ENCODE measurements at places on chromosomes 11 and 22.

GRCh38 chr11:9399466-9399865, 15.0 kb downstream of the IPO7 start:
- no peak for DNase-seq

- DNase-seq: no peak
Observed at GRCh38 chr11:76233196-76233921, 27.1 kb upstream of the WNT11 start.

DNA sequence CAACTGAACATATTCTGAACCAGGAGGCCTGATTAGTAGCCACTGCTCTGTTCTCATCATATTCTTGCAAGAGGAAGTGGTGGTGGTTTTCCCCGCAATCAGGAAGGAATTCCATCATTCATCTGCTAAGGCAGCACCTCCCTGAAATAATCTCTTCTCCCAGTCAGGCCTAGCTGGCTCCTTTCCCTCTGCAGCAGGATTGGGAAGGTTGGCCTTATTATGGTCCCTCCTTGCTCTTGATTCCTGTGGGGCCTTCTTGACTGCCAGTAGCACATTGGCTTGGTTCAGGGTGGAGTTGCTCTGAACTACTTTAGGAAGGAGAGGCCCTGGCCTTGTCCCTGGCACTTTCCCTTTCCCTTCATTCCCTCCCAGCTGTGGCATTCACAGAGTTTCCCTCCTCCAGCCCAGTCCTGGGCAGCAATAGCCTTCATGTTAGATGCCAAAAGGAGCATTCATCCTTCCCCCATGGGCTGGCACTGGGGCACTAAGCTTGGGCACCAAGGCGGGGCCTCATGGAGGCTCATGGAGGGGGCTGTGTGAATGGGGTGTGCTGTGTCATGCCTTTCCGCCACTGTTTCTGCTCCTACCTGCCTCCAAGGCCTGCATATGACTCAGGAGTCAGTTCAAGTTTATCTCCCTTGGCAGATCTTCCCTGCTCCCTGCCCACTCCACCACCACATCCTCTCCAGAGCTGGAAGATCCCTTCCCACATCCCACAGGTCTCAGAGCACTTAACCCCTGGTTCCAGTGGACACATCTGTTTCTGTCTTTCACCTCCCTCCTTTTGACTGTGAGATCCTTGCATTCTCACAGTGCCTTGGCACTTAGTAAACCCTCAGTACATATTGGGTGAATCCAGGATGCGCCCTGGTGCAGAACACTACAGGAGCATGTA, 27.6 kb upstream of the CD44 start:
- no peak for DNase-seq

DNA sequence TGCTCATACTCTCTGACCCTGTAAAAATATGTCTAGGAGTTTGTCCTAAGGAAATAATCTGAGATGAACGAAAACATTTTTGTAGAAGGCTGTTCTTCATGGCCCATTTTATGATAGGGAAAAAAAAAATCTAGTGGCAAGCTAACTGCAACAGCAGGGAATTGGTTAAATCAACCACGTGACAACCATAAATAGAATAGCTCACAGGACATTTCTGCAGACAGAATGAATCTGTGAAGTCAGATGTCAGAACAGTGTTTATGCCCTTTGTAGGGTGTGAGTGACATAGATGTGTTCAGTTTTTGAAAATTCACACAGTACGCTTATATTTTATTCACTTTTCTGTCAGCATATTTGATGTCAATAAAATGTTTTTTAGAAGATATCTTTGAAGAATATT, 16.1 kb downstream of the ARHGAP1 start:
- DNase-seq: no peak

- no peak for DNase-seq
Observed at GRCh38 chr11:128704517-128704916, 10.6 kb downstream of the FLI1 start.

DNA sequence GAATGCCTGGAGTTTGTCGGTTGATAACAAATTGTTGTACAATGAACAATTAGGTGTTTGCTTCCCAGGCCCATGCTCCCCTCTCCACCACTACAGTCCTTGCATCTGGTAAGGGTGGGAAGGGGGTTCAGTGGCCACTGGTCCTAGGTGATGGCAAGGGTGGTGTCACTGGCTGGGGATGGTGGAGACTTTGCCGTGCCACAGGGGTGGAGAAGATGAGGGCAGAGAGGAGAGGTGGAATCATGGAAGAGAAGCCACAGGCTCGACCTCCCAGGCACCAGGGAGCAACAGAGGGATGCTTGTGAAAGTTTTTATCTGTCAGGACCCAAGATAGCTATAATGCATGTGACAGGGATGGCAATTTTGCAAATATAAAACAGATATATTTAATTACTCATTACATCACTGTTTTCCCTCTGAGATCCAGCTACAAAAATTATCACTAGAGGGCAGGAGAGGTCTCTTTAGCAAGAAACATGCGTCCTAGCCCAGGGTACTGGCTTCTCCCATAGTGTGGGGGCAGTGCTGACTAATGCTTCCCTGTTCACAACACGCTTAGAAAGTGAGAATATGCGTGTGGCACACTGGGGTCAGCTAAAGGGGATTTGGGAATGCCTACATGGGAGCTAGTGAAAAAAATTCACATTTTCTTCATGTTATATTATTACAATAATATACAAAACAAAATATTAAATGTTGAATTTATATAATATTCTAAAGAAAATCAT, 49.0 kb upstream of the AMPD3 start:
- no peak for DNase-seq

DNA sequence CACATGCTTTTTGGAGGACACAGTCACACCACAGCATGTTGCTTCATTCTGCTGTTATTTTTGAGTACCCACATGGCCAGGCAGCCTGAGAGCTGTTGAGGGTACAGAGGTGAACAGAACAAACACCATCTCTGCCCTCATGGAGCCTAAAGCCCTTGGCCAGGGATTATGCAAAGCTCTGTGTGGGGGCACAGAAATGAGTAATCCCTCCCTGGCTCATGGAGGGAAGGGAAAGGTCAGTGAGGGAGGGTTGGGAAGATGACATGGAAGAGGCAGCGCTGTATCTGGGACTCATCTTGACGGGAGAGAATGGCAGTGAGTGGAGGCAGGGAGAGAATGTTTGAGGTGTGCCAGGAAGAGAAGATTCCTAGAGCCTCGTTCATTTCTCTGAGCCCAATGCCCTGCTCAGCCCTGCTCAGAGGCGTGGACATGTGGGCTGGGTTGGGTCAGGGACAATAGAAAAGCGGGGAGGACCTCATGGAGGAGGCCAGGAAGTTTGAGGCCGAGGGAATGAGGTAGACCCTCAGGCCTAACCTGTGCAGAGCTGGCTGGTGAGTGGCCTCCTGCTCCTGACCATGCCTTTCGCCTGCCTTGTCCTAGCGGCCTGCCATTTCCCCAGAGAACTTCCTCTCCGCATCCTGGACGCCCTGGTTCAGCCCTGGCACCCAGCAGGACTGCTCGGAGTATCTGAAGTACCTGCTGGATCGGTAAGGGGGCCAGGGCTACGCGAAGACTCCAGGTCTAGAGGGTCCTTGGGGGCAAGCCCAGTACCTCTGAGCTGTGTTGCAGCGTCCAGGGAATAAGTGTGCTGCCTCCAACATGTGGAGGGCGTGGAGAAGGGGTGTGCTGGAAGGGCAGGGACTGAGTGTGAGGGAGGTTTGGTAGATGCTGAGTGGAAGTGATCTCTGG, 19.8 kb downstream of the USP35 start:
- DNase-seq: no peak

- no peak for DNase-seq
Observed at GRCh38 chr11:111400595-111400994, 21.5 kb upstream of the POU2AF1 start.

DNA sequence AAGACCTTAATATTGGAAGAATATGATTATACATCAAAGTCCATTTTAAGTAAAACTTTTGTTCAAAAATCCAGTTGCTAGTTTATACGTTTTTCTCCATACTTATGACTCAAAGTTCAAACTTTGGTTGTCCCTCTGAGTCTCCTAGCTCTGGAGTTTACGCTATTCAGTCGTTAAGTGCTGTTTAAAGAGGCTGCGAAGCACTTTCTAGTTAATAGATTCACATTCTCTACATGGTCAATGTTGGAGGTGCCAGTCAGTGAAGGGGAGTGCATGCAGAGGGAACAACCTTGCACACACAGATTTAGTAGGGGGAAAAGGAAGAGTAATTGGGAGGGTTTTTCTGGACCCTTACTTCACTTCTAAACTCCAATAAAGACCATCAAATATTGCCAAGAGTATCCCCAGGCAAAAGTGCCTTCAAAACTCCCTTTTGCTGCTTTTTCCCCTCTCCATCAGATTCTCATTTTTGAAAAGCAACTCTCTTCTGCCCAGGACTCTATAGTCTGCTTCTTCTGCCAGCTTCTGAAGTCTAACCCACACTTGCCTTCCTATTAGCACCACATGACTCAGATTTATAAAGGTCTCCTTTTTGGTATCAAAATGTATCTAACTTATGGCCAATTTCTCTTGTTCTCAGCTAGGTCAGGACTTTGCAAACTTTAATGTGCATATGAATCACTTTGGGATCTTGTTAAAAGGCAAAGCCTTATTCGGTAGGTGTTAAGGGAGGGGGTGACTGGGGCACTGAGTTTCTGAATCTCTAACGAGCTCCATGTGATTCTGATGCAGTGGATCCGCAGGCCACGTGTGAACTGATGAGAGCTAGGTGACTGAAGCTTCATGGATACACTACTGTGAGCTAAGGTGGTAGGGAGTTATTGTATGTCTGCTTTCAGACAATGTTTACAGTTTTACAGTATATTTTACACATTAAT, 96.2 kb upstream of the MTMR2 start:
- DNase-seq: no peak

DNA sequence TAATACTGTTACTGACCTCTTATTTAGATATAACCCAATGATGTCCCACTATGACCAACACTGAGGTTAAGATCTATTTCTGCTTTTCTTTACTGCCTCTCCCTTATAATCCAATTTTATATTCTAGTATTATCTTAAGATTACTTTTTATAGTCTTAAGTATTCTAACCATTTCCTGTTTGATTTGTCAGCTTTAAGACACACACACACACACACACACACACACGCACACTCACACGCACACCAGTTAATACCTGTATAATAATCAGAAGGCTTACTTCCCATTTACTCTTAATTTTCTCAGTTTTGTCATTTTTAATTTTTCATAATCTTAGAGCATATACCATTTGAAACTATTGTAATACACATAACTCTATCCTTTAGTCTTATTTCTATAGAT, 226.0 kb upstream of the C11orf87 start:
- DNase-seq: no peak

- DNase-seq: no peak
Observed at GRCh38 chr11:61422226-61422625, 7.5 kb downstream of the CPSF7 start.

DNA sequence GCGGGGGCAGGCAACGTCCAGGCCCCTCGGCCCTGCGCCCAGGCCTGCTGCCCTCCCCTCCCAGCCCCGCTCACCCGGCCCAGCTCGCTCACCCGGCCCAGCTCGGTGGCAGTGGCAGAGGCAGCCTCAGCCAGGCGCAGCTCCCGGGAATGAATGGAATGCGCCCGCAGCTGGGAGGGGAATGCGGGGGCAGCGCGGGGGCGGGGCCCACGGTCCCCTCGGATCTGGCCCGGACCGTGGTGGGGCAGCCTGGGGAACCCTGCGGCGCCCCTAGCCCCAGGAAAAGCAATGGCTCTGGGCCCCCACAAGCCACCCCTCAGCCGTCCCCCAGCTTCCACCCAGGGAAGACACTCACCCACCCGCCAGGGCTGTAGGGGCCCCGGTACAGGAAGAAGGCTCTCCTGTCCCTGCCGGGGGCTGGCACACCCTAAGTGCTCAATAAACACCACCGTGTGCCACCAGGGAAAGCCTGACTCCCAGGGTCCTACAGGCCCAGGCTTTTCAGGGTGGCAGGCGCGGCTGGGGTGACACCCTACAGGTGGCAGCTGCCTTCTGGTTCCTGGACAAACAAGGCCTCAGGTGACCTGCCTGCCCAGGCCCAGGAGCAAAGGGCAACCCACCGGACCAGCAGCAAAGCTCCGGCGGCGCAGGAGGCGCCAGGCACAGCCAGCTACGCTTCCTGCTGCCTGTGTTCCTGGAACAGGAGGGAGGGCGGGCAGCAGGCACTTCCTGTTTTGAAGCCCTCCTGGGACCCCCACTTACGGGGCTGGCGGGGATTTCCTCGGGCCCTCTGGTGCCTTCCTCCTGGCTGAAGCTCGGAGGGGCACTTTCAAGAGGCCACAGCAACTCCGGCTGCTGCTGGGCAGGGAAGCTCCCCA, 13.8 kb downstream of the PLXNB2 start:
- DNase-seq: no peak

DNA sequence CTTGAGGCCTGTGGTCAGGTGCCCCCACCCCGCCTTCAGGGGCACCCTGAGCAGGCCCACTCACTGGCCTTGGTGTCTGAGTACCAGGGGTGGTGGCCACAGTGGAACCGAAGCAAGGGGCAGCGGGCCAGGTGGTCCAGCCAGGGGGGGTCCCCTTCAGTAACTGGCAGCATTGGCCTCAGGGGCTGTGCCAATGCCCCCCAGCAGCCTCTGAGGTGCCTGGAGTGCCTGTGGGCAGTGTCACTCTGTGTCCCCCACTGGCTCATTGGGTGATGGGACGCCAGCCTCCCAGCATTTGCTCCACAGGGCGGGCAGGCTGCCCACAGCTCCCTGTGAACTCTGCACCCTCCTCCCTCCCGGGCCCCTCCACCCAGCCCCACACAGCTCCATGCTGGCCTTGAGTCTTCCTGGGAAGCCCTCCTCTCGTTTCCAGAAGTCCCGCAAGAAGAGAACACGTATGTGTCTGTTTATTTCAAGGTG, 29.5 kb upstream of the CARS1 start:
- no peak for DNase-seq

GRCh38 chr11:45110562-45110961, 35.9 kb upstream of the PRDM11 start:
- no peak for DNase-seq

- no peak for DNase-seq
Observed at GRCh38 chr11:37946155-37946766, 1348.2 kb upstream of the RAG2 start.

- DNase-seq: no peak
Observed at GRCh38 chr11:102843489-102843888, at the start of gene MMP3. TSS of gene MMP3 (minus strand) at chr11:102843609. CDS start at chr11:102843546, 63 bp downstream.

DNA sequence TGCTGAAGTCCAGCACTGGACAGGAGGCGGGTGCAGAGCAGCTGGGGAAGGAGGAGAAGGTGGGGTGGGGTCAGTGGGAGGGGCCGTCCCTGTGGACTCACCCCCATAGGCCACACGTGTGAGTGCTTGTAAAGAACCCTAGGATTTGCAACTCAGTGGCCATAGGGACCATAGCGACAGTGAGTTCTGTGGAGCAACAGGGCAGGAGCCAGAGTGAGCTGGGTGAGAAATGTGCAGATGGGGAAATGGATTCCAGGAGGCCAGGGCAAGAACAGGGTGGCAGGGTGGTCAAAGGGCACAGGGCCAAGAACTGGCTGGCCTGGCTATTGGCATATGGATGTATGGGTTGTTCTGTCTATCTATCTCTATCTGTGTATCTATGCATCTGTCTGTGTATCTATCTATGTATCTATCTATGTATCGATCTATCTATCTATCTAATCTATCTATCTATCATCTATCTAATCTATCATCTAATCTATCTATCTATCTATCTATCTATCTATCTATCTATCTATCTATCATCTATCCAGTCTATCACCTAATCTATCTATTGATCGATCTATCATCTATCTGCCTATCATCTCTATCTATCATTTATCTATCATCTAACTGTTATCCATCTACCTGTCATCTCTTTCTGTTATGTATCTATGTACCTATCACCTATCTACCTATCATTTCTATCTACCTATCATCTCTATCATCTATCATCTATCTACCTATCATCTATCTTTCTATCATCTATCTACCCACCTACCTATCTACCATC, 889.0 kb downstream of the TBC1D22A start:
- no peak for DNase-seq
